Stimulated activated CD8-positive, alpha-beta memory T cell treated with anti-CD3 and anti-CD28 coated beads, Interleukin-7, amount 100 ng/mL, for 4 hours (primary cell): ENCODE measurements at places on chromosomes 5 and 9.

DNA sequence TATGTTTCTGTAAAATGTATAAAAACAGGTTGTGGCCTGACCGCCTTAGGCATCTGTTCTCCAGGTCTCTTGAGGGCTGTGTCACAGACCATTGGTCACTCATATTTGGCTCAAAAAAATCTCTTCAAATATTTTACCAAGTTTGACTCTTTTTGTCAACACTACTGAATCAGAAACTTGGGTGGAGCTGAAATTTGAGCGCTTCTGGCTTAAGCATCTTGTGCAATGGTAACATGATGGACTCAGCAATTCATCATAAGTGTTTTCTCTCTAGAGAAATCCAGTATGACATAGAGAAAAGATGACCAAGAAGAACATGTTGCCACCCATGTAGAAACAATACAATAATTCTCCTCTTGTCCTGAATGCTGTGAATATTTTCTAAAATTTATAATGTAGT lies 387.9 kb downstream of the MAT2B start:
- no peak for DNase-seq

DNA sequence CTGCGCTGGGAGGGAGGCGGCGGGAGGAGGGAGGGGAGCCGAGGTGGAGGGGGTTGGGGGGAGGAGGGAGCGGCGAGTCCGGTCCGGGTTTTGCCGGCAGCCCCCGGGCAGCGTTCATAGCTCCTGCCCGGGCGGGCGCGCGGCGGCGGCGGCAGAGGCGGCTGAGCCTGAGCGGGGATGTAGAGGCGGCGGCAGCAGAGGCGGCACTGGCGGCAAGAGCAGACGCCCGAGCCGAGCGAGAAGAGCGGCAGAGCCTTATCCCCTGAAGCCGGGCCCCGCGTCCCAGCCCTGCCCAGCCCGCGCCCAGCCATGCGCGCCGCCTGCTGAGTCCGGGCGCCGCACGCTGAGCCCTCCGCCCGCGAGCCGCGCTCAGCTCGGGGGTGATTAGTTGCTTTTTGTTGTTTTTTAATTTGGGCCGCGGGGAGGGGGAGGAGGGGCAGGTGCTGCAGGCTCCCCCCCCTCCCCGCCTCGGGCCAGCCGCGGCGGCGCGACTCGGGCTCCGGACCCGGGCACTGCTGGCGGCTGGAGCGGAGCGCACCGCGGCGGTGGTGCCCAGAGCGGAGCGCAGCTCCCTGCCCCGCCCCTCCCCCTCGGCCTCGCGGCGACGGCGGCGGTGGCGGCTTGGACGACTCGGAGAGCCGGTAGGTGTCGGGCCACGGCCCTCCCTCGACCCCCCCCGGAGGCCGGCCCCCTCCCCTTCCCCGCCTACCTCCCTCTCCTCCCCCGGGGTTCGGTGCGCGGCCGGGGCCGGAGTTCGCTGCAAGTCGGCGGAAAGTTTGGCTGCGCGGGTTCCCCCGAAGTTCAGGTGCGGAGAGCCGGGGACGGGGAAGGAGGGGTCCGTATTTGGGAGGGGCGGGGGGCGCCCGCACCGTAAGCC lies at the start of gene CXXC5:
Gene CXXC5 (plus strand): TSS at position 145 of the 877 bp plus-strand sequence. CDS start 32,175 bp downstream, outside the sequence.
- no peak for DNase-seq

- DNase-seq = no peak
Observed at GRCh38 chr9:71072587-71072986, 48.8 kb downstream of the TRPM3 start.

- DNase-seq = no peak
Observed at GRCh38 chr5:54655761-54656160, 138.2 kb downstream of the SNX18 start.

GRCh38 chr5:118044169-118044568 lies 944.2 kb downstream of the DTWD2 start:
- DNase-seq = no peak

GRCh38 chr5:34039398-34040157 lies 3.4 kb downstream of the C1QTNF3 start:
- DNase-seq = no peak

DNA sequence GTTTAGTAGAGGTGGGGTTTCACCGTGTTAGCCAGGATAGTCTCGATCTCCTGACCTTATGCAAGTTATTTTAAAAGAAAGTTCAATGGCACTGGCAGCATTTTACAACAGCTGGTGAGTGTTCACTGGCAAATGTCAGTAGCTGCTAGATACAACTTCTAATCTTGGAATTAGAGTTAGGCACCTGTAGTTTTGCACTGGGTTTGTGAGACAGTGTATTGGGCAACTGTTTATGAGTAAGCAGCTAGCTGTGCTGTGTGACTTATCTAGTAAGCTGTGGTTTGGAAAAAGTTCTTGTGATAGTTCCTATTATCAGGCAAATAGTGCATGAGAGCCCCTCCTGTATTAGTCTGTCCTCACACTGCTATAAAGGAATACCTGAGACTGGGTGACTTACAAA lies 61.5 kb downstream of the UBE2QL1 start:
- DNase-seq = no peak

GRCh38 chr9:97556721-97557605 lies 55.5 kb downstream of the TMOD1 start:
- DNase-seq = no peak

- DNase-seq = no peak
Observed at GRCh38 chr9:86353655-86354010, 577 bp downstream of the TUT7 start.

DNA sequence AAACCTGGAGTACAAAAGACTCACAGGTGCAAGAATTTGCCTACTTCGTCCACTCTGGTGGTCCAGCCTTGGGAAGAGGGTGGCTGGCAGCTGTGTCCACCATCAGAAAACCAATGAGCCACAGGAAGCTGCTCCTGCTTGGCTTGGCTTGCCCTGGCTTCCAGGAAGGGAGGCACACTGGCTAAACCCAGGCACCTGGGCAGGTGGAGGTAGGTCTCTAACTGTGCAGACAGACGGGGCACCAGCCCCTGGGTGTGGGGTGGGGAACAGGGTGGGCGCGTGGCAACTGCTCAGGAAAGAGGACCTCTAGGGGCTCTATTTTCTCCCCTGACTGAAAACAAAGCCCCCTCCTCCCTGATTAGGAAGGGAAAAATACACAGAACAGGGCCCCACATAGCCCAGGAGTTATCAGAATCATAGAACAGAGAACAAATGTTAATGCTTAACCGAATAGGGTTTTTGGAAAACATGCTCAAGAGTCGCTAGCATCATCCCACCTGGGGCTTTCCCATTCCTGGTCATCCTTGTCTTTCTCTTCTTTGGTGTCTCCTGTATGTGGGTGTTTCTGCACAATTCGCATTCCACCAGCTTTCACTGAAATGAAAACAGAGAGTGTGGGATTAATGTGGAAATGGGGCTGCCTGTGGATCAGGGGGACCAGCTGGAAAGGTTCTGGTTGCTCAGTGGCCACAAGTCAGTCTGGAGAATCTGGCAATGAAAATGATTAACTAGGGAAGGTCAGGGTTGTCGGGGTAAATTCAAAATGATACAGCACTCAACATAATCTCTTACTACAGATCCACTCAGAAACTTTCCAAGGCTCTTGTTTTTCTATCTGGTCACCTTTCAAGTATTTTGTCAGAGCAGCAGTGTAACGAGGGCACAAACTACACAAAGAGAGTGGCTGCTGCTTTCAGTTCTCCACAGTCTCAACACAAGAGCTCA lies 13.1 kb downstream of the DAP start:
- no peak for DNase-seq

- no peak for DNase-seq
Observed at GRCh38 chr5:169656125-169656901, 19.2 kb downstream of the DOCK2 start.

DNA sequence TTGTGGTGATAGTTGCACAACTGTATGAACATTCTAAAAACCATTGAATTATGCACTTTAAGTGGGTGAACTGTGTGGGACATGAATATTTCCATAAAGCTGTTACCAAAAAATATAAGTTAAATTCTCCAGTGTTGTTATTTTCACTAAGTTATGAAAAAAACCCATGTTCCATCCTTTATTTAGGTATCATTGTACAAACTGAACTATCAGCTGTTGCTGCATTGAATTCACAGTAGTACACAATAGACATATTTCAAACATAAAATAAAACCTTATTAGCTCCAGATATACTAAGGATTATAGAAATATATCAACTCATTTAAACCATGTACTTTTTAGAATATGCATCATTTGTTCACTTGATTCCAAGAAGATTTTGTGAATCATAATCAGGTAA lies 192.1 kb downstream of the COMMD10 start:
- DNase-seq = no peak

- no peak for DNase-seq
Observed at GRCh38 chr5:32276173-32276853, 36.4 kb downstream of the MTMR12 start.

- DNase-seq = no peak
Observed at GRCh38 chr9:126412905-126413304, 86.3 kb downstream of the MVB12B start.

DNA sequence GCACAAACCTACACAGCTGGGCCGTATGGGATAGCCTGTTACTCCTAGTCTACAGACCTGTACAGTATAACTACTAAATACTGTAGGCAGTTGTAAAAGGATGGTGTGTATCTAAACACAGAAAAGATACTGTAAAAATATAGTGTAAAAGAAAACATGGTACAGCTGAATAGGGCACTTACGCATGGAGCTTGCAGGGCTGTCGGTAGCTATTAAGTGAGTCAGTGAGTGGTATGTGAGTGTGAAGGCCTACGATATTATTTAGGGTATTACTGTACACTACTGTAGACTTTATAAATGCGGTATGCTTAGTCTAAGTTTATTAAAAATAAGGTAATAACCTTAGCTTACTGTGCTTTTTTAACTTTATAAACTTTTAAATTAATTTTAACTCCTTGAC lies 1.2 kb downstream of the ZCCHC9 start:
- no peak for DNase-seq

DNA sequence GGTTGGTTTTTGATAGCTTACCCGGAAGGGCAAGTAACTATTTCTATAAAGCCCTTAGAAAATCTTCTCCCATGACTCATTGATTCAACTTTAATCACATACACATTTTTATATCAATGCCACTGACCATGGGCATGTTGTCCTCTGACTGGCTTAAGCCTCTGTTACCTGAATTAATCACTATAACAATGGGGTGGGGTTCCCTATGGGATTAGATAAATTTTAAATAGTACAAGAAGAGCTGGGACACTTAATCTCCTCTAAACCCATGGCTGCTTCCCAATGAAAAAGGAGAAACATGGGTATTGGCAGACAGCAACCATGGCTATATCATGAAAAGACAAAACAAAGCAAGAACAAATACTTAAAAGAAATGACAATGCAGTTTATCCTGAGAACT lies 636.2 kb downstream of the BRINP1 start:
- DNase-seq = no peak

- DNase-seq = no peak
Observed at GRCh38 chr5:107099506-107099905, 571.2 kb downstream of the EFNA5 start.

- DNase-seq = no peak
Observed at GRCh38 chr9:28883234-28883633, 1310.0 kb upstream of the C9orf72 start.

DNA sequence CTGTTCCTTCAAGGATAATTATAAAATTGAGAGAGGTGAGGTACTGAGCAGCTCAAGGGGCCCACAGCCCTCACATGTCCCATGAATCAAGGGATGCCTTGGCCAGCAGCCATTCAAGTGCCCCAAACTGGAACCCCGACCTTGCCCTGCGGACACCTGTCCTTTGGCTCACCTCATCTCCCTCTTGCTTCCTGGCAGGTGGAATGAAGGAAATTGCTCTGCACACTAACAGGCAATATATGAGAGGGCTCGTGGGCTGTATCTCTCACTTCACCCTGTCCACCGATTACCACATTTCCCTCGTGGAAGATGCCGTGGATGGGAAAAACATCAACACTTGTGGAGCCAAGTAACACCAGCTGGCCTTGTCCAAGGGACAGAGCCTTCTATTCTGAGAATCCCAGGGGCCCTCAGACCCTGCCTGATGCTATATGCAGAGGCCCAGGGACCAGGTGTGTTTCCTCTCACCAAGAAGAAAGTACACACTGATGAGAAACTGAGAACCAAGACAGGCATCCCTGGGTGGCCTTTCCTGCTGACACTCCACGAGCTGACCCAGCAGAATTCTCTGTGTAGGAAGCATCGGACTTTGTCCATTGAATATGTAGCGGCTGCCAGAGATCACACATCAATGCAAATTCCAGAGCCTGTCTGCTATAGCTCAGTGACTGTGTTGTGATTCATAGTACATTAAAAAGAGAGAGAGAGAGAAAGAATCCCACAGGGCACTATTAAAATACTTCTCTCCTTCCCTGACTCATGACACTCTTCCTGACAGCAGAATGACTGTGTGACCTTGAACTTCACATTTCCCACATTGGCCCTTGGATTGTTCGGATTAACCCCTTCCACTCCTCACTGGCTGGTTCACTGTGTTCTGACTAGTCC lies 92.6 kb downstream of the LIFR start:
- no peak for DNase-seq

GRCh38 chr9:128182893-128183588 lies 8.3 kb downstream of the CIZ1 start:
- DNase-seq = no peak

- no peak for DNase-seq
Observed at GRCh38 chr9:123478967-123479602, 123.1 kb downstream of the CRB2 start.

GRCh38 chr9:68795411-68795810 lies 90.4 kb downstream of the PIP5K1B start:
- no peak for DNase-seq

DNA sequence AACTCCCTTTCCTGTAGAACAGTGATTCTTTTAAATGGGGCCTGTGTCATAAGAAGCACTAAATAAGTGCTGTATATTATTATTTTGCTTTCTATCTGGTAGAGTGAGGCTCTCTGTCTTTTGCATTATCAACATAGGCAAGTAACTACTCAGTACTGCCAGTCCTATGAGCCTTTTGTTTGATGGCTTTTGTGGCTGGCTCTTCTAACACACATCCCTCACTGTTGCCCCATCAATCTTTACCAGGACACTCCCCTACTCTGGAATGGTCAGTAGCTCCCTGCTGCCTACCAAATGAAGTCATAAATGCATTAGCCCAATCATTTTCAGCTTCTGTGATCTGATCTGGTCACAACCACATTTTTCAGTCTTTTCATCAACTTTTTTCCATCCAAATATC lies 137.6 kb downstream of the INSYN2B start:
- no peak for DNase-seq

- DNase-seq = no peak
Observed at GRCh38 chr5:110333384-110333783, 393.1 kb downstream of the TMEM232 start.

- DNase-seq = no peak
Observed at GRCh38 chr5:371811-372555, 50.5 kb downstream of the AHRR start.

GRCh38 chr9:137226338-137227053 lies 806 bp upstream of the RNF224 start:
- no peak for DNase-seq
